Activated CD4-positive, alpha-beta T cell treated with anti-CD3 and anti-CD28 coated beads, Interleukin-2, amount 50 U/mL, for 4 hours (primary cell): ENCODE measurements at places on chromosomes 2 and 18.

GRCh38 chr2:29238497-29238896 is 123.3 kb downstream of the CLIP4 start:
- DNase-seq: no peak

- no peak for DNase-seq
These were observed 136.8 kb downstream of the RDH14 start for GRCh38 chr2:18423636-18424035.

DNA sequence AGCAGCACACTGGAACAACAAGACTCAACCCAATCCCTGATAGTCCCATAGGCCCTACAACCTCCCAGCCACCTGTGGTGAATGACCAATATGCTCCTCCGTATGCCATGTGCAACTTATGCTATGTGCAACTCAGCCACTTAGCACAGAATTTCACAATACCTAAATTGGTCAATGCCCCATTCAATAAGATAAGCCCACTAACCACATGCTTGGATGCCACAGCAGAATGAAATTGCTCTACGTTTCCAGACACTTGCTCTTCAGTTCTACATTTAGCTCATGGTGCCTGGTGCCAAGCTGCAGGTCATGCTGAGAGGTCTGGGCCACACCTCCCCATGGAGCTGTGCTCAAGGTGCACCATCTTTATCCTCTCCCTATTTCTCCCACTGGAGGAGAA is 159.8 kb downstream of the EN1 start:
- no peak for DNase-seq

GRCh38 chr2:198901894-198902293 is 555.8 kb downstream of the SATB2 start:
- DNase-seq: no peak

DNA sequence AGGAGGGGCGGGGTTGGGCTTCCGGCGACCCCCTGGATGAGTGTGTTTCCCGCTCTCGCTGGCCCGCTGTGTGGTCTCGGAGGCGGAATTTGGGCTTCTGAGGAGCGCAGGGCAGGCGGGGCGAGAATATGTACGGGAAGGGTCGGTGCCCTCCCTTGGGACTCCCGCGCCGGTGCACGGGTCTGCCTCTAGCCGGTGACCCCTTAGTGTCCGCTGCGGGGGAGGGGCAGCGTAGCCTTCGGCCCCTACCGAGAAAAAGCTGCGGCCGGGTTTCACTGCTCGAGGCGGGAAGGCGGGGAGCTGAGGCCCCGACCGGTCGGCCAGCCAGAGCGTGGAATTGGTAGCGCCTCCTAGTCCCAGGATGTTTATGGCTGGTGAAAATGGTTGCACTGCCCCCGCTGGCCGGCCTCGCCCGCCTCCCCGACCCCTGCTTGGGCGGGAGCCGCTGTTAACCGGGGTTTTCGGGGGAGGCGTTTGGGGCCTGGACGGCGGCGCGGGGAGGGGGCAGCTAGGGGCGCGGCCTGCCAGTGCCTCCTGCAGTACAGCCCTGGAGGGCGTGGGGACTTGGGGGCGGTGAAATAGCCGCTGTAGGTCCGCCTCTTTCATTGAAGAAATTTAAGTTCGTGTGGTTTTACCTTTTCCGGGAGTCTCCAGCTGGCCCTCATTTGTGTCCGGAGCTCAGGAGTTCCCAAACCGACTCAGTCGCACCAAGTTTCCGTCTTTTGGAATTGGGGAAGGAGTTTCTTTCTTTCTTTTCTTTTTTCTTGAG is at the start of gene UGP2:
TSS of gene UGP2 (plus strand) at position 643 of the 769 bp plus-strand sequence. CDS start 290 bp downstream, outside the sequence.
- DNase-seq: peak; percentile 71

- no peak for DNase-seq
These were observed 15.2 kb downstream of the LANCL1 start for GRCh38 chr2:210461401-210461800.
